Heart left ventricle (tissue), 16 donors: ENCODE measurements at places on chromosomes 1 and 21. TPM values are rescaled to one million over a fixed set of nuclear protein-coding genes. Genes with fewer than 3 reads are reported as not detected.

- DNase-seq, result peak; percentile 54
Measured at GRCh38 chr1:203320591-203321272, 15.4 kb downstream of the BTG2 start.

Gene DNAJC6
- polyA plus RNA-seq, result 0.50 TPM

DNA sequence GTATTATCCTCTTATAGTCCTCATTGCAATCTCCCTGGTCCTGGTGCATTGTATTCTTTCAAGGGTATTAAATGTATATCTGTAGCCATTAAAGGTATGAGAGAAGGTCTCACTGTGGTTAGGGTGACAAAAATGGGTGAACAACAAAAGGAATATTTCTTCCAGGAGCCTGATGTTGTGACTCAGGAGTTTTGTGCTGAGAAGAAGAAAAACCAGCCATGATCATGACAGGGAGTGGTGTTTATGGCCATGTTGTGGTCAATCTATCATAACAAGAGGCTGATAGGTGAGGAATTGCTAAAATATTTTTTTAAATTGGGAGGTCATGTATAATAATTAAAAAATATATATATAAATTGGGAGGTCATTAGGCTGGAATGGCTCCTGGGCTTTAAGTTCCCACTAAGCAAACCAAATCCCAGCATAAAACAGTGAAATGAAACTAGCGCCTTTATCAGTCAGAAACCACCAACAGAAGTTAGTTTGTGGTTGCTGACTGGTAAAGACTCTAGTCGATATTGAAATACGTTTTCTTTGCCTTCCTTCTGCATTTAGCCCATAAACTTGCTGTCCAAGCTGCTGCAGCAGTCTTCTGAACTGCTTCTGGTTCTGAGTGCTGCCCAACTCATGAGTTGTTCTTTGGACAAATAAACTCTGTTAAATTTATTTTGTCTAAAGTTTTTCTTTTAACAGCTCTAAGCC is 60.3 kb downstream of the TBX19 start:
- DNase-seq, result no peak

Gene IL6R
- 8.6 TPM for polyA plus RNA-seq

DNA sequence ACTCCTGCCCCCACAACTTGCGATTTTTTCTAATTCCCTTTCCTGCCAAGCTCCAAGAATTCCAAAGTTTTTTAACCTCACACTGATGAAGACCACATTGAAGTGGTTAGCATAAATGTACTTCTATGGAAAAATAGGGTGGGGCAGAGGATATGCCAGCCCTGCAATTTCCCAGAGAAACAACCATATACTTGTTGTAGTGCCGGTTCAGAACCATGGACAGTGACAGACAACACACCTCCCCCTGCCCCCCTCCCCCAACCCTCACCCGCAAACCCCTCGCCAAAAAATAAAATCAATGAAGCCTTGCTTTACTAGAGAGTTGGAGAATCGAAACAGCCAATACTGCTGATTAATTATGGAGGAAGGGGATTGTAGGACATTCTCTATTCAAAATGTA is 109.5 kb upstream of the GRIK3 start:
- DNase-seq, result no peak

- DNase-seq, result no peak
Measured at GRCh38 chr1:53847980-53848379, 9.9 kb upstream of the NDC1 start.

DNA sequence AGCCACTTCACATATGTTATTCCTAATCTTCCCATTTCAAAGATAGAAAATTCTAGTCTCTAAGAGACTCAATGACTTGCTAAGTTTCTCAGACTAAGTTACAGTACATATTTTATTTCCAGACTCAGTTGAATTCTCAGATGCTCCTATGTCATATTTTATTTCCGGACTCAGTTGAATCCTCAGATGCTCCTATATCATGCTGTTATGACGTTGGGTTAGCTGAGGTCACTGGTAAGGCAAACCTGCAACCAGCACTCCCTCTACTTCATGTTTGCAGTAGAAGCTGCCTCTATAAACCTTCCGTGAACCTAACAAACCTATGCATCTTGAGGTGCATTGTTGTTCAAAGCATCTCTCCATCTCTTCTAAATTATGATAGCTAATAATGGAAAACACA is 187.1 kb upstream of the SGIP1 start:
- no peak for DNase-seq

GRCh38 chr1:19375631-19376400 is 63.7 kb downstream of the SLC66A1 start:
- no peak for DNase-seq

DNA sequence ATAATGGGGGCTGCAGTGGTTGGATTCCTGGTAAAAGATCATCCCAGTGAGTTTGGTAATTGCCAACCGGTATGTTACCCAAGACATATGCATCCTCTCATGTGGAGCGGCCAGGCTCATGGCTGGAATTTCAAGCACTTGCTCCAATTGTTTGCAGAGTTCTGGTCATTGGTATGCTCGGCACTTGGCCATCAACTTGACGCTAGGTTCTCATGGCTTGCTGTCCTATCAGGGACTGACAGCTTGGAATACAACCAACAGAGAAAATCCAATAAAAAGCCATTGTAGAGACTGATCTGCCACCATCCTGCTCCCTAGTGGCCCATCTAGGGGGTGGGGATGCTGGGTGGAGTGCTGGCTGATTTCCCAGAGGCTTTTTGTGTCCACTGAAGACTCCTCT is 120.9 kb downstream of the EDEM3 start:
- no peak for DNase-seq

Gene PCSK9
- not detected for polyA plus RNA-seq

Gene ZNF697
- 2.8 TPM for polyA plus RNA-seq

Gene AGMAT
- 0.12 TPM for polyA plus RNA-seq

DNA sequence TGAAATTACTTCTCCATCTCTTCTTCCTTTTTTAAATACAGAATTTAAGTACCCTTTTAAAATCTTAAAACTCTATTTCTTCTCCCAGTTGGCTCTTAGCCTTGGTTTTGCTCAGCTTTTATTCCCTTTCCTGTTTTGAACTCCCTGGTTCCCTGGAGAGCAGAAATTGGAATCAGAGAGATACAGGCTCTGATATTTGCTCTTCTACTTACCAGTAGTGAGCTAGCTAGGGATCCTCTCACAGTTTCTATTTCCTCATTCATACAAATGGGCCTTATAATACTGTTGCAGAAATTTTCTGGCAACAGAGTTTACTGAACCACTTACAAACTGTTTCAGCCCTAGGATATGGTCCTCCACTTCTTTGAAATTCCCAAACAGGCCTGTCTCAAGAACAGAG is 606.3 kb downstream of the NUF2 start:
- DNase-seq, result no peak

GRCh38 chr21:35198982-35199732 is 150.1 kb upstream of the RUNX1 start:
- DNase-seq, result no peak

Gene SPRR5
- polyA plus RNA-seq, result not detected

Gene TAF5L
- polyA plus RNA-seq, result 4.4 TPM

- no peak for DNase-seq
Measured at GRCh38 chr1:206725109-206725963, 40.6 kb downstream of the MAPKAPK2 start.

DNA sequence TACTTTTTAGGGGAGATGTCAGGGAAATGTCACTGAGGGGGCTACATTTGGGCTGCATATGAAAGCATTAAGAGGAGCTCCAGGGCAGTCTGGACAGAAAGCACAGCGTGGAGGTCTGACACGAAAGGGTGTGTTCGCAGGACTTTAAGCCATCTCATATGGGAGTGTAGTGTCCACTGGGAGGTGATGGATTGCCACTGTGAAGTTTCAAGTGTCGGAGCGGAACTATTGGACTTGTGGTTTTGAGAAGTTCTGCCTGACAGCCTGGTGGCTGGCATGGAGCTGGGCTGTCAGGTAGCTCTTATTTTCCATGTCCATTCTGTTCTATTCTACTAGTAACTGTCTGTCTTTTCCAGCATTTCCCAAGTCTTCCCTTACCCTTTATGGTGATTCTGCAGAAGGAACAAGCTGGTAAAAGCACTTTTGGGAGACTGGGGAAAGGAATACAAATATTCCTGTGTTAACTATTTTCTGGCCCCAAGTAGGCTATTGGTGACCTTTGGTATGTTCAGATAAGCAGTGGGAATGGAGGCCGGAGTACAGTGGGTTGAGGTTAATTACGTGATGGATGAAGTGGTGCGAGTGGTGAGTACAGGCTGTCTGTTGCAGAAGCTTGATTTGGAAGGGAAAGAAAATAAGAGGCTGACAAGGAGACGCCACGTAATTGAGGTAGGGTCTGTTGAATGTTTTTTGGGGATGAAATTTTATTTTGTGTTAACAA is 19.3 kb downstream of the B3GALT5 start:
- DNase-seq, result no peak

- no peak for DNase-seq
Measured at GRCh38 chr21:38134084-38134873, 122.5 kb upstream of the KCNJ15 start.

Gene CHIT1
- not detected for polyA plus RNA-seq

- no peak for DNase-seq
Measured at GRCh38 chr1:198598796-198599321, 40.0 kb upstream of the PTPRC start.

Gene BSDC1
- polyA plus RNA-seq, result 25.1 TPM

DNA sequence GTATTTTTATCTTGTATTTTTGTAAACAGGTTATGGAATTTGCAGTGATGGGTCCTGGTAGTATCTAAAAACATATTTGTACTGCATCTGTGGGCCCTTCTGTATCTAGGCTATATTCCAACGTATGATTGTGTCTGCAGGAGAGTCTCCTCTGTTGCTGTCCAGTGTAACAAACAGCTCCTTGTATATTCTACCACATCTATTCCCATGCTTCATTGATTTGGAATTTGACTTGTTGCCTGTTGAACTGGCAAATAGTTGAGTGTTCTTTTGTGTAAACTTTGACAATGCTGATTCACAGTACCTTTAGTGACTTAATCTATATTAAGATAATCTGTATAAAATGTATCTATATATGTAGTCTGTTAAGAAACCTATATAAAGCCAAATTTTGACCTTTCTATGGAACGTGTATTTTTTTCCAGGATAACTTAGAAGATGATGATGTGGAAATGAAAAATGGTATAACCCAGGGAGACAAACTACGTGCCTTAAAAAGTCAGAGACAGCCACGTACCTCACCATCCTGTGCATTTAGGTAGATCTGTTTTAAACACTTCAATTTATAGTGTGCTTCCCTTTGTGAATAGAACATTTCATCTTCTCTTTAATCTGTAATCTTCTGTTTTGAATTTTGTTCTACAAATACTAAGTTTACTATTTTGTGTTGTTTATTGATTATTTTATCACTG is 43.4 kb upstream of the GPR88 start:
- DNase-seq, result no peak

DNA sequence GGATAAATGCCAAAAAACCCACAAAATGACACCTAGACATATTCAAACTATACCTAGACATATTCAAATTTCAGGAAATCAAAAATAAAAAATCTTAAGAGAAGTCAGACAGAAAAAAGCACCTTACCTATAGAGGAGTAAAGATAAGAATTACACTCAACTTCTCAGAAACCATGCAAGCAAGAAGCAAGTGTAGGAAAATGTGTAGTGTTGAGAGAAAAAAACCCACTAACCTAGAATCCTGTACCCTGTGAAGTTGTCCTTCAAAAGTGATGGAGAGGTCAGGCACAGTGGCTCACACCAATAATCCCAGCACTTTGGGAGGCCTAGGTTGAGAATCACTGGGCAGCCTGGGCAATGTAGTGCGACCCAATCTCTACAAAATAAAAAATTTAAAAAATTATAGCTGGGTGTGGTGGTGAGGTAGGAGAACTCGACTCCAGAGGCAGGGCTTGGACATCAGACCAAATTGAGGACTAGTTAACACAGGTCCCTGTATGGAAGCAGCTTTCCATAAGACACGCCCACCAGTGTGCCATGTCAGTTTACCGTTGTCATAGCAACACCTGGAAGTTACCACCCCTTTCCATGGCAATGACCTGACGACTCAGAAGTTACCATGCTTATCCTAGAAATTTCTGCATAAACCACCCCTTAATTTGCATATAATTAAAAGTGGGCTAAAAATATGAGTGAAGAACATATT is 20.7 kb downstream of the PDIK1L start:
- DNase-seq, result no peak

Gene CSF1
- polyA plus RNA-seq, result 9.9 TPM

- no peak for DNase-seq
Measured at GRCh38 chr1:34328281-34328799, 151.6 kb downstream of the C1orf94 start.

DNA sequence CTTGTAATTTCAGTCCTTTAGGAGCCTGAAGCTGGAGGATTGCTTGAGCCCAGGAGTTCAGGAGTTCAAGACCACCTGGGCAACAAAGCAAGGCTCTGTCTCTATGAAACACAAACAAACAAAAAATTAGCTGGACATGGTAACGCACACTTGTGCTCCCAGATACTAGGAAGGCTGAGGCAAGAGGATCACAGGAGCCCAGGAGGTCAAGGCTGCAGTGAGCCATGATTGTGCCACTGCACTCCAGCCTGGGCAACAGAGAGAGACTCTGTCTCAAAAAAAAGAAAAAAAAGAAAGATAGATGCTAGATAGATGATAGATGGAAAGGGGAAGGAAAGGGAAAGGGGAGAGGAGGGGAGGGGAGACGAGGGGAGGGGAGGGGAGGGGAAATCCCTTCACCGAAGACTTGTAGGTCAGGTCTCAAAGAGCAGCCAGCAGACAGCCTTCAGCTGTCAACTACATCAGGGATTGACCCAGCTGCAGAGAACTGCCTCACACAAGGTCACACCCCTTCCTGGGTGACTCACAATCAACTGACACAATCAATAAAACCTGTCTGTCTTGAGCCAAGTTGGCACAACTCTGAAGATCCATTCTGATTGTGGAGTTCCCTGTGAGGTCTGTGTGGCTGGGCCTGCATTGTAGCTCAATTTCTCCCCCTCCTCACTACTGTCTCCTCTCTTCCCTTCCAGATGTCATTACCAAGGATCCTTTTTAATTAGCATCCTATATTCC is 200.6 kb downstream of the RGS7 start:
- no peak for DNase-seq

- DNase-seq, result no peak
Measured at GRCh38 chr1:58063095-58063494, 483.4 kb downstream of the OMA1 start.

- DNase-seq, result no peak
Measured at GRCh38 chr1:9714257-9714718, 62.8 kb downstream of the PIK3CD start.

DNA sequence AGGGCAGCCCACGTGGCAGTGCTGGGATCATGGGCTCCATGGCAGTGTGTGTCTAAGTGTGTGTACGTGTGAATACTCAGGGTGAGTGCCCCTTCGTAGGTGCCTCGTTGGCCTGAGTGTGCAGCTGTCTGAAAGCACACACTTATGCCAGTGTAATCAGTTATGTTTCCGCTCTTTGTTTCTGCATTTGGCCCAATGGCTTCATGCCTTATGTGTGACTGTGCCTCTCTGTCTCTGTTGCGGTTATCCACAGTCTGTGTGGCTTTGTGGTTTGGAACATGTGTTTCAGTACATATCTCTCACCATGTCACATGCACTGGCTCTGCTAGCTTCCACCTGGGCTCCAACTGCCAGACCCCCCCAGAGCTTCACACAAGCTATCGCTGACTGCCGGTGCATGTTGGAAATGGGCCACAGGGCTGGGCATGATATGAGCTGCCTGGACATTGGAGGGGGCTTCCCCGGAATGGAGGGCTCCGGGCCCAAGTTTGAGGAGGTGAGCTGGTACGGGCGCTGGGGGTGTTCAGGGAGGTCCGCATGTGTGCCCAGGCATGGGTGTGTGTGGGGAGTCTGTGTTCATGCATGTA is 70.3 kb upstream of the TINAGL1 start:
- DNase-seq, result no peak
